ENCODE measurements at places on chromosomes 2 and 18. TPM values are rescaled to one million over a fixed set of nuclear protein-coding genes. Genes with fewer than 3 reads are reported as not detected.

DNA sequence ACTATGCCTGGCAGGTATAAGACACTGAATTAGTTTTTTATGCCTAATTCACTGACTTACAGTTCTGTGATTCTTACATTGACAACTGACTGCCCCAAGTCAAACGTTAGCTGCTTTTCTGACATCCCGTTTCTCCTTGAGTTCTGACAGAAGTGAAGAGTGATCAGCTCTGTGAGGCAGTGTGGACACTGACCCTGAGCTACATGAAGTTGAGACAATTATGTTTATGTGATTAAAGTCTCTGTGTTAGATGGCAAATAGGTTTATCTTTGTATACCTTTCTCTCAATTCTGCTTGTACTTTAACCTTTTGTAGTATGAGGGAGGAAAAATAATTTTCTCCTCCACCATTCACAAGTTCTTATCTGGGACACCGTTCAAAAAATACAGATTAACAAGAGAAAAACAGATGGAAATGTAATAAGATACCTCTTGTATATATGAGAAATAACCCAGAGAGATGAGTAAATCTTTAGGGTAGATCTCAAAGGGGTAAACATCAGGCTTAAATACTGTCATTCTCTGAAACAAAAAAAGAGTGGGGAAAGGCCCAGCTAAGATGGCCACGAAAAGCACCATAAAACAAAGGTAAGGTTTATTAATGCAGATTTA, 85.4 kb upstream of the B3GNT2 start:
- DNase-seq, result no peak

REG1A gene
- total RNA-seq, result 46.6 TPM

PLEKHB2 gene
- total RNA-seq, result 47.8 TPM

TP53I3 gene
- 60.7 TPM for total RNA-seq
